ENCODE measurements at places on chromosomes 7 and 10.

DNA sequence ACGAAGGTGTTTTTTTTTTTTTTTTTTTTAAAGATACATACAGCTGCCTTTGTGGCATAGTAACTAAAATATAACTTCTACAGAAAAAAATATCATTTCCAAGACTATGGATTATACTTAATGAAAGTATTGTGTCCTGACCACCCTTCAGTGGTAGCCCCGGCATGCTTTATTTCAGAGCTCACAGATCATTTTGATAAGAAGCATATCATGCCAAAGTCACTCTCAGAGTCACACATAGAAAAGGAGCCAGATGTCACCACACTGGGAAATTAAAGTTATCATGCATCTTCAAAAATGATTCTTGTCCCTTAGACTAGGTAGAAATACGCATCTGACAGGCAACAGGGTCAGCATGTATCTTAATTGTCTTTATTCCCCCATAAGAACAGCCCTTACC is 3.0 kb downstream of the ADARB2 start:
- no peak for DNase-seq

GRCh38 chr7:133983685-133984419 is 143.3 kb upstream of the LRGUK start:
- DNase-seq: no peak

DNA sequence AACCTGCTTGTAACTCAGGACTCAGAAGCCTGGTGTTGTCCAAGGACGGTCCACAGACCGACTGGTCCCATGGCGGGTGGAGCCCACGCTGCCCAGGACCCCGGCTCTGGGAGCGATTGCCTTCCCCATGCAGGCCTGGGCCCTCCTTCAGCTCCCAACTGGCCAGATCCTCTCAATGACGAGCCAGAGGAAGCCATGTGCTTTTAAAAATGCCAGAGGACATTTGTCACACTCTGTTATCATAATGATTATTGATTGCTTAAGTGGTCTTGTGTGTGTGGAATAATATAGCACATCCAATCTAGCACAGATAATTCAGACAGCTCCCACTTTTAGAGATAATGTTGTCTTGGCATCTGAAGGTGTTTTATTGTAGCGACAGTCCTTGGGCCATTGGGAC is 22.6 kb upstream of the OGDHL start:
- no peak for DNase-seq

DNA sequence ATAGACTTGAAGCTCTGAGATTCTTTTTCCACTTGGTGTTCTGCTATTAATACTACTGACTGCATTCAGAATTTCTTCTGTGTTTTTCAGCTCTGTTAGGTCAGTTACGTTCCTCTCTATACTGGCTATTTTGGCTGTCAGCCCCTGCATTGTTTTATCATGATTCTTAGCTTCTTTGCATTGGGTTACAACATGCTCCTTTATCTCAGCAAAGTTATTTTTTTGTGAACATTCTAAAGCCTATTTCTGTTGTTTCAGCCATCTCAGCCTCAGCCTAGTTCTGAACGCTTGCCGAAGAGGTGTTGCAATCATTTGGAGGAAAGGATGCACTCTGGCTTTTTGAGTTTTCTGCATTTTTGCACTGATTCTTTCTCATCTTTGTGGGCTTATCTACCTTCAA is 201.5 kb upstream of the GNAI1 start:
- no peak for DNase-seq

DNA sequence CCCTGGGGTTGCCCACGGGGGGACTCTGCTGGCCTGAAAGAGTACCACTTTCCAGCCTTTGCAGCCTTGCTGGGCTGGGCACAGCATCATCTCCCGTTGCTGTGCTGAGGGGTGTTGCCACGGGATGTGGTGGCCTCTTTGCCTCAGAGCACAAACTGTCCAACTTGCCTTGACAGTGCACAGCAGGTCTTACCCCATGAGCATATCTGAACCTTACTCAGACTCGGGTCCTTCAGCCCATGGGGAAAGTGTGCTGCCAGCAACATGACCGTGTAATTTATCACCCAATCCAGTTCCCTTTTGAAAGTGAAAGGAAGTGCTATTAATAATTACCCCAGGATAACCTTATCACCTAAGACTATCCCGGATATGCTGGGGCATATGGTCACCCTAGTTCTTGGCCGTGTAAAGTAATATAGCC is 46.8 kb downstream of the TBXAS1 start:
- DNase-seq: no peak

All from CD4-positive, alpha-beta T cell treated with Interleukin-2 at 100 ng/mL for 4 hours (primary cell).